Stimulated activated CD8-positive, alpha-beta memory T cell treated with anti-CD3 and anti-CD28 coated beads, Interleukin-4, amount 100 ng/mL, for 1 hour (primary cell): ENCODE measurements at places on chromosomes 1 and 21.

DNA sequence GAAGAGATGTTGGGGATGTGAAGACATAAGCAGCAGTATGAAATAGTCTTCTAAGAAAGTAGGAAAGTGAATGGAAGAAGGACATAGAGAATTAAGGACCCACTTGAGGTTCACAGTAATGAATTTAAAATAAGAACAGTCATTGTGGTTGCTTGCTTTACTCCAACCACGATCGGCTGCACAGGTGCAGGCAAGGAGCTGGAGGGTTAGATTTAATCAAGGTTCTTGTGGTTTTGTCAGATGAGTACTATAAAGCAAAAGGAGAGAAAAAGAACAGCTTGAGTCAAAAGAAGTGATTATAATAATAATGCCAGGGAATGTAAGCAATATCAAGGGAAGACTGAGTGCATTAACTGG is 46.1 kb upstream of the RBM34 start:
- DNase-seq = no peak

DNA sequence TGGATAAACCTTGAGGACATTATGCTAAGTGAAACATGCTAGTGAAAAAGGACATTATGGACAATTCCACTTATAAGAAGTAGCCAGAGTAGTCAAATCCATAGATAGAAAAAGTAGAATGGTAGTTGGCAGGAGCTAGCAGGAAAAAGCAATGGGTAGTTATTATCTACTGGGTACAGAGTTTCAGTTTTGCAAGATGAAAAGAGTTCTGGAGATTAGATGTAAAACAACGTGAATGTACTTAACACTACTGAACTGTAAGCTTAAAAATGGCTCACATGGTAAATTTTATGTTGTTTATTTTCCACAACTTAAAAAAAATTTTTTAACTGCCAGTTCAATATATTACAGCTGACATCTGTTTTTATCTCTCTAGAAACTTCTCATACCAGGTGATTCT is 19.4 kb downstream of the JAK1 start:
- no peak for DNase-seq

DNA sequence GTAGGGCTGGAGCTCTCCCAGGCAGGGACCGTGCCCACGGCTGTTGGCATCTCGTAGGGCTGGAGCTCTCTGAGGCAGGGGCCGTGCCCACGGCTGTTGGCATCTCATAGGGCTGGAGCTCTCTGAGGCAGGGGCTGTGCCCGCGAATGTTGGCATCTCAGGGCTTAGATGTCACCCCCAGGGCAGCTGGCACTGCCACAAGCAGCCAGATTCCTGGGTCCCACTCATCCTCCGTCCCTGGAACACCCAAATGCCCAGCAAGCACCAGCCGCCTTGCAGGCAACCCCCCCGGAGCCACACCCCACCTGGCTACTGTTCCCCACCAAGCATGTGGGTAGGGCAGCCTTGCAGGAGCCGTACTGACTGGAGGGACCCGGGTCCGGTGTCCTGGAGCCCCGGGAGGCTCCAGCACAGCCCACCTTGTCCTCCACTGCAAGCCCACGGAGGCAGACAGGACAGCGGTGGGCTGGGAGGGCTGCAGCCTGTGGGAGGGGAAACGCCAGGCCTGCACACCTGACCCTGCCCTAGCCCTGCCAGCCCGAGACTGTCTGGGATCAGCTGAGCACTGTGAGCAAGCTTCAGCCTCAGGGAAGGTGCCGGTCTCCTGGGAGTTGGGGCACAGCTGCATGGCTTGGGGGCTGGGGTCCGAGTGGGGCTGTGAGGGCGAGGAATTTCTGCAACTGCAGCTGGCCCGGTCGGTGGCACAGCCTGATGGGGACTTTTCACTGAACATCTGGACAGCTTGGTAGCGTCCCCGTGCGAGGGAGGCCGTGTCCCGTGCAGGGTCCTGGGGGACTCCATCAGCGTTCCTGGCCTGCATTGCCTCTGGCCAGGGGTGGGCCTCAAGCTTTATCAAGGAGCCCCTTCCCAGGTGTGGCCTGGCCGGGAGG is 53.6 kb downstream of the COL18A1 start:
- DNase-seq = no peak

DNA sequence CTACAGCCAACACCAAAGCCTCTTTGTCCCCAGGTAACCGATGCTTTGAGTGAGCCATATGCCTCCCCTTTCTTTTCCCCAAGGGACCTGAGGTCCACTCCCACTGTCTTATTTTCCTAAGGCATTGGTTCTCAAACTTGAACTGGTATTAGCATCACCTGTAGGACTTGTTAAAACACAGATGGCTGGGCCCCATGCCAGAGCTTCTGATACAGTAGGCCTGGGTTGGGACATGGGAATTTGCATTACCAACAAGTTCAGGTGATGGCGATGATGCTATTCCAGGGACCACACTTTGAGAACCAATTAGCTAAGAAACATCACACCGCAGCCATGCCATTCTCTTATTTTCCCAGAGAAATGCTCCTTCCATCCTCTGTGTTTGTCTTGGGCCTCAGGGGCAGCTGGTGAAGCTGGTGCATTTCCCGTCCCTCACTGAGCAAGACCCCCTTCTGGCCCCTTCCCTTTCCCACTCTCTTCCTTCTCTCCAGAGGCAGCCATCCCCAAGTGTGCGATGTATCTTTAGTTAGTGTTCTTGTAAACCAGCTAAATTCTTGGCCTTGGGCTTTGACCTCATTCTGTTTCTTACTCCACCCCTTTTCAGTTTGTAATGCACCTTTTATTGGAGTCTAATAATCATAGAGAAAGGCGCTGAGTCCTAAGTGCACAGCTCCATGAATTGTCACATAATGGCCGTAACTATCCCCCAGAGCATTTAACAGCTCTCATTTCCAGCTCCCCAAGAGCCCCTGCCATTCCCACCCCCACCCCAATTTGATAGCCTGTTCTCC is 14.2 kb upstream of the TTC22 start:
- DNase-seq = no peak

DNA sequence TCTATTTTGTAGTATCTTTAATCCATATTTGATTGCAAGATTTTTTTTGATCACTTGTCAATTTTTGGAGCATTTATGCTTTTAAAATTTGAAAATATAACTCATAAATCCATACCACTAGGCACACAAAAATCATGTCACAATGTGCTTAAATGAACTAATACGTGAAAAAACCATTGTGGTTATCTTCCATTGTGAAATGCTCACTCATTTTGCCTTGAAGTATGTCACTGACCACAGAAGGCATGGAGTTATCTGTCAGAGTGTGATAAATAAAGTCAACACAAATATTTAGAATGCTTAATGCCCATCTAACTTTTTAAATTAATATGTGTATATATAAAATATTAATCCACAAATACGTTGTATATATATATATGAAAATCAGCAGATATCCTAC is 347.2 kb downstream of the PTPRC start:
- DNase-seq = no peak

- no peak for DNase-seq
These were observed 32.3 kb downstream of the KIAA2013 start for GRCh38 chr1:11893907-11894251.

DNA sequence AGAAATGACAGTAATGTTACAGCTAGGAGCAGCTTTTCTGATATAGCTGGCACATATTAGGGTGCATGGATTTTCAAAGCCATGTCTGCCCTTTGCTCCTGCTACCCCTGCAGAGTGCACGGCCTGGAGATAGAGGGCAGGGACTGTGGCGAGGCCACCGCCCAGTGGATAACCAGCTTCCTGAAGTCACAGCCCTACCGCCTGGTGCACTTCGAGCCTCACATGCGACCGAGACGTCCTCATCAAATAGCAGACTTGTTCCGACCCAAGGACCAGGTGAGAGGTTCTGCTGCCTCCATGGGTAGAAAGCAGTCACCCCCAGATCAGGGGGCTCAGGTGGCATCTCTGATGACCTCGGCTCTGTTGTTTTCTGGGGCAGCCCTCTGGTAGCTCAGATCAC is 9.8 kb downstream of the MTARC1 start:
- DNase-seq = no peak

DNA sequence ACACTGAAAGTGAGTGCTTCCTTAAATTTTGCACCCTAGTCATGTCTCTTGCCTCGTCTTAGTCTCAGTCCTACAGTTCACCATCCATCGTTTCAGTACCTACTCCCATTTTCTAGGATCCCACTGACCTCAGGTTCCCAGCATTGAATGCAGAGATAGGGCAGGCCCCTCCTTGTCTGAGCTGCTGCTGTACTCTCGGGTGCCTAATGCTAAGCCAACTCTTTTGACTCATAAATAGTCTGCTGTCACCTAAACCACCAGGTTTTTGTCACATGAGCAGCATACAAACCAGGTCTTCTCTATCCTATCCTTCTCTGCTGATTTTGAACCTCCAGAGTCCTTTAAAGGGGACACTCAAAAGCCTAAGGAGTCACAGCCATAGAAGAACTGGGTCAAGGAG is 3.0 kb downstream of the ARHGAP30 start:
- DNase-seq = no peak

DNA sequence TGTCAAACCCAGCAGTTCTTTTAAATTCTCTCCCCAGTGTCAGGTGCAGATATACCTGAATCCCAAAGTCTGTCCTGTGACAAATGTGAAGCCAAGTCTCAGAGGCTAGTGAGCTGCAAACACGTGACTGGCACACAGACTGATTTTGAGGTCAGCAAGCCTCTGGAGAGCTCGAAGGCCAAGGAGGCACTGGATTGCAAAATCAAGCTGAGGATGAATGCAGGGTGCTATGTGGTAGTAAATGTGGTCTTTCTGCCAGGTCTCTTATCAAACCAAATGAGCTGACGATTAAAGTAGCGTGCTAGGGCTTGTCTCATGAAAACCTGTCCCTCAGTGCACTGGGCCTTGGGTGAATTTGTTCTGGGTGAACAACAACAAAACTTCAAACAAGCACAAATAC is 20.6 kb downstream of the GPR3 start:
- DNase-seq = no peak

DNA sequence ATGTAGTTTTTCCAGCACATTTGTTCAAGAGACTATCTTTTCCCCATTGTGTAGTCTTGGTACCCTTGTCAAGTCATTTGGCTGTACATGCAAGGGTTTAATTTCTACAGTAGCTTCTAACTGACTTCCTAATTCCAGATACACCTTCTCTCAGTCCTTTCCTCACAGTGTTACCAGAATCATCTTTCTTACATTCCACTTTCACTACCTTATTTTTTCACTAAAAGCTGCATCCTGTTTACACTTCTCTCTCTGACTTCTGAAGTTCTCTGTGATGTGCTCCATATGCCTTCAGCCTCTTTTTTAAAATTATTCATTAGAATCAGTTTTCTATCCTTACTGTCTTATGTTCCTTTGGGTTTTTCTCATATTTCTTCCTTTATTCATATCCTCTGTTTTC is 57.1 kb upstream of the RWDD3 start:
- DNase-seq = no peak

DNA sequence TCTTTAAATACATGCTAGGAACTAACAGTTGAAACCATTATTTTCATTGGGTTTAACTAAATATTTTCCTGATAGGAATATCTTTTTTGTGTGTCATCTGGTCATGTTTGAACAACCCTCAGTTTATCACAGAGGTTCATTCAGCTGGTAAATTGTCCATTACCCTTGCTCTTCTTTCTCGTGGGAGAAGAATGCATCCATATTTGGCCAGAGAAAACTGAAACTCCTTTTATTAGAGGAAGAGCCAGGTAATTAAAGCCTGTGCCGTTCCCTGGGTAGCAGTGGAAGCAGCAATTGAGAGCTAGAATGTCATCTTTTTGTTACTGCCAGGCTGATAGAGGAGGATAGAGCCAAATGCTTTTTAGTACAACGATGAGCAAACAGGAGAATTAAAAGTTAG is 587.2 kb upstream of the ZRANB2 start:
- no peak for DNase-seq

DNA sequence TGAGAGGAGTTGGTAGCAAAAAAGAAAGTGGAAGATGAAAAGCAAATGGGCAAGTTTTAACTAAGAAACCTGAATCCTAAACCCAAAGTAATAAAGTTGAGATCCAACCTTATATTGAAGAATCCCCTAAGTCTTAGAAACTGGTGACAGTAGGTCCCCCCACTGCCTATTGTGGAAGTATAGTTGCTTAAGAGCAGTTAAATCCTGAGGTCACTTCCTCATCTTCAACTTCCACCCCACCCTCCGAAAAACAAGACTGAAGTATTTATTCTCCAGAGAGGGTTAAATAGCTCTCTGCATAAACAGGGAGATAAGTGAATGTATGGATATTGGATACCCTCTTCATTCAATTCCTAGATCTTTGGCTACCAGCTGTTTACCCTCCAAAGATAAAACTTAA is 3.3 kb upstream of the DSTYK start:
- no peak for DNase-seq

GRCh38 chr1:160638926-160639325 is 7.9 kb downstream of the SLAMF1 start:
- no peak for DNase-seq

- no peak for DNase-seq
These were observed 503.4 kb downstream of the NEGR1 start for GRCh38 chr1:71778940-71779339.

GRCh38 chr1:157166590-157166989 is 28.4 kb upstream of the ETV3 start:
- no peak for DNase-seq

GRCh38 chr1:173052681-173053196 is 2.0 kb upstream of the TNFSF18 start:
- no peak for DNase-seq

DNA sequence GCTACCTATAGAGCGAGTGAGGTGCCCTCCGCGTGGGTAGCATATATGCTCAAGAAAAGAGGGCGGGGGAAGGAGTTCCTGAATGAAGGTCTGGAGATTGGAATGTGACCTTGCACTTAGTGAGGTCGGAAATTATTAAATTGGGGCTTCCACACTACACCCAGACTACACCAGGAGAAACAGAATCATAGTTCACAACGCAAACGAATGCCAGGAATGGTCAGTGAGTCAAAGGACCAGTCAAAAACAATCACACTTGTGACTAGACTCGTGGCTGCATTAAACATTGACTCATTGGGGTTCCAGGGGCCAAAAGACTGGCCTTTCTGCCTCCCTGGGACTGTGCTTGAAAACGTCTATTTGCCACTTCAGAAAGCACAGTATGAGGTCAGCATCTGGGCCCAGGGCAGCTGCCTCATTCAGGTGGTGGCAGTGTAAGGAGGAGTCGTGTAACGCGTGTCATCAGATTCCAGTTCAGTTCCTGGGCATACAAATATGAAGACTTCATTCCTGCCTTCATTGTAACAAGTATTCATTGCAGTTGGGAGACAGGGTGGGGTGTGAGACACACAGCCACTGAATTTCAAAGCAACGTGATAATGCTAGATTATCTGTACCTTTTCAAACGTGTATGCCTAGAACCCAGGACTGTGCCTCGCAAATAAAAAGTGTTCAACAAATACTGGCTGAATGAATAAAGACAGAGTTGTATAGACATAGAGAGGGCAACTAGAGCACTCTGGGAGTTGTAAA is at the start of gene YOD1:
Gene YOD1 (minus strand): TSS at position 18 of the 753 bp plus-strand sequence. CDS start 178 bp downstream, outside the sequence.
- DNase-seq = no peak
